Cerebellar nuclear complex (tissue), 1 donor: ENCODE measurements at places on chromosomes 1 and 21.

DNA sequence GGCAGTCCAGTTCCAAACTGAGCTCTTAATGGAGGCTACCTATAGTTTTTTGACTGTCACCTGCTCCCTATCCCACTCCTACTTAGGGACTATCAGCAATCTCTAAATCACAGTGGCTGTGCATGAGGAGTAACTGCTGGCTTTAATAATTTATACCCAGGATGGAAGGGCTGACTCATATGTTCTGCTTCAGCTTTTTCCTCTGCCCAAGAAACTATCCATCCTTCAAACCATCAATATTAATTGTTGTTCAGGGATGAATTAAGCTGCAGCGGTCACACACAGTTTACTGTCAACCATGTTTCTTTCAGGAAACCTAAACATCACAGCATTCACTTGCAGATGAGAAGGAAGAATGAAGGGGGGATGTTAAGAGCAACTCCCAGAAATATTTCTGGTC is 9.0 kb upstream of the PGBD5 start:
- no peak for DNase-seq

DNA sequence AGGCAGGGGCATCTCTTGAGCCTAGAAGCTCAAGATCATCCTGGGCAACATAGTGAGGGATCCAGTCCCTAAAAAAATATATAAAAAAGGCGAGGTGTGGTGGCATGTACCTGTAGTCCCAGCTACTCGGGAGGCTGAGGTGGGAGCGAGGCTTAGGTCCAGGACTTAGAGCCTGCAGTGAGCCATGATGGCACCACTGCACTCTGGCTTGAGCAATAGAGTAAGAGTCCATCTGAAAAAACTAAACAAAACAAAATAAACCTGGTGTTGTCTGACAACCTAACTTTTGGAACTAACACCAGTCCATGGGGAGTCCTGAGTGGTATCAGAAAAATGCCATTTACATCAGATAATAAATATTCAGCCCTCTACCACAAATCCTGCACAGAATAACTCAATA is 110.1 kb upstream of the NRIP1 start:
- DNase-seq: no peak

DNA sequence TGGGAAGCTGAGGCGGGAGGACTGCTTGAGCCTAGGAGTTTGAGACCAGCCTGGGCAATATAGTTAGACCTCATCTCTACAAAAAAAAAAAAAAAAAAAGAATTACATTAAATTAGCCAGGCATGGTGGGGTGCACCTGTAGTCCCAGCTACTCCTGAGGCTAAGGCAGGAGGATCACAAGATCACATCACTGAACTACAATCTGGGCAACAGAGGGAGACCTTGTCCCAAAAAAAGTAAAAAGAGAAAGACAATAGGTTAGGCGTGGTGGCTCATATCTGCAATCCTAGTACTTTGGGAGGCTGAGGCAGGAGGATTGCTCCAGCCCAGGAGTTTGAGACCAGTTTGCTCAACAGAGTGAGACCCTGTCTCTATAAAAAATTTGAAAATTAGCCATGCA is 130.3 kb downstream of the TIAM1 start:
- DNase-seq: no peak

DNA sequence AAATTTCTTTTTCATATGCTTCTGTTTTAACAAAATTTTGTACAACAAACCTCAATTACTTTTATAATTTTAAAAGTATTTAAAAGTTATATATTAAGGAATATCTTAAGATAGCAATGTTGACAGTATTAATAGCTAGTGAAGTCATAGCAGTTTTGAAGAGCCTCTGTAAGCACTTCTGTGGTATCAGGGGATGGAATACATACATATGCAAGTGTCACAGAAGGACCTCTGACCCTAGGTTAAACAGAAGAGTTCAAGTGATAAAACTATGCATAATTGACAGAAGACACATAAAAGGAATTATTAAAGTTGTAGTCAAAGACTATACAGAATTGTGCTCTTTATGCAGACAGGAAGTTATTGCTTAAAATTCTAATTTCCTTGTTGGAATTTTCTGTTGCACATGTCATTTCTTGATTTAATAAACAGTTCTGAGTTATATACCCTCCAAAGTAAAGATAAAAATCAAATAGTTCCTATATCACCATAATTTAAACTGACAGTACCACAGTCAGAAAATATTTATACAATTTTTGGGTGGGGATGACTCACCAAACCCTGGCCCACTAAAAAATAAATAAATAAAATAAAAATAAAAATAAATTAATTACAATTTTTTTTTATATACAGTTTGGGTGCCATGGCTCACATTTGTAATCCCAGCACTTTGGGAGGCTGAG is 27.1 kb downstream of the IPP start:
- DNase-seq: no peak

GRCh38 chr1:159990005-159990404 is 36.0 kb upstream of the SLAMF9 start:
- no peak for DNase-seq

DNA sequence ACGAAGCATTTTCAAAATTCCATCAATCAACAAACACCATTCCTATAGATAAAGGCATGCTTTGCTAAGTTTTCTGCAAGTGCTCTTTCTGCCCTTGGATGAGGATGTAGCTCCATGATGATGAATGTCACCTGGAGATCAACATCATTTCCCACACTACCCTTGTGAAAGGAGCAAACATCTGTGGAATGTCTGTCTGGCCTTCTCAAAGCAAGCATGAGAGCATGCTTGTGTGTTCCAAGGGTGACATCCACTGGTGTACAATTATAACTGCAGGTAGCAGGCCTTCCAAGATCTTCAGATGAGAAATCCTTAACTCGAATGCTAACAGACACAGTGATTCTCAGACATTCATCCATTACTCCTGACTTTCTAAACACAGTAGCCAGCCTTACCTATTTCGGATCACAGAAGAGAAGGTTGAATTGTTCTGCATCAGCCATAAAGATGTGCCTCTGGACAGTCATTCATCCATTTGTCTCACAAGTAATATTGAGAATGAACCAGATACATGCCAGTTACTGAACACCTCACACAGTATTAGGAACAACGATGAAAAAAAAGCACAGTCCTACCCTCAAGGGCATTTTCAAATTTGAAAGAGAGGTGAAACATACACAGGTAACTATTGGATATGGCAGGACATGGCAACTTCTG is 162.4 kb downstream of the TPR start:
- DNase-seq: no peak

DNA sequence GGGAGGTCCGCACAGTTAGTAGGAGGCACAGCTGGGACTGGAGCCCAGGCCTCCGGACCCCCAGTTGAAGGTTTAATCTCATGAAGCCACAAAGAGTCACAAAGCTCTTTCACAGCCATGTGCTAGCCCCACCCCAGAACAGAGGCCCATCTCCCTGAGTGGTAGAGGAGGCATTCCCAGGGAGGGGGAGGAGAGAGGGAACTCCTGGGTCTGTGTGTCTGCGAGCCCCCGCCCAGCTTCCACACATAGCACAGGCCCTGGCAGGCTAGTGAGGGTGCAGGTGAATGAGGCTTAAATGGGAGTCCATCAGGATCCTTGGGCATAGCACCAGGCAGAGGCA is 197.8 kb downstream of the MATN1 start:
- no peak for DNase-seq

GRCh38 chr1:240486611-240487010 is 125.3 kb downstream of the GREM2 start:
- no peak for DNase-seq
